Activated T-helper 17 cell treated with anti-CD3 and anti-CD28 coated beads, Interleukin-2, amount 50 U/mL, for 72 hours (primary cell): ENCODE measurements at places on chromosomes 7 and 10.

DNA sequence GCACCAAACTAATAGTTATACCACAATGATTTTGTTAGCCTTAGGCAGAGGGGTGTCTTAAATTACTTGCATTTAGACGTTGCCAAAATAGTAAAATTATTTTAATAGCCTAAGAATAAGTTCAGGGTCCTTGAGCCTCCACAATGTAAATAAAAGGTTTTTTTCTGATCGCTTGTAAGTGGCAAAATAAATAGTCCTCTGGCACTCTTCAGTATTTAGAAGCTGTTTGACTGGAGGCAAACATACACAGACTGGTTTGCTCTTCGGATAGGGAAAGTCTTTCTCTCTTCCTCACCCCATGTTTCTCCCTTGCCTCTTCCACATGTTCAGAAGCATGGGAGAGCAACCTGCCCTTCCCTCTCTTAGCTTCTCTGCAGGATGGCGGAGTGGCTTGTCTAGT, 49.5 kb upstream of the FAM180A start:
- no peak for ATAC-seq

DNA sequence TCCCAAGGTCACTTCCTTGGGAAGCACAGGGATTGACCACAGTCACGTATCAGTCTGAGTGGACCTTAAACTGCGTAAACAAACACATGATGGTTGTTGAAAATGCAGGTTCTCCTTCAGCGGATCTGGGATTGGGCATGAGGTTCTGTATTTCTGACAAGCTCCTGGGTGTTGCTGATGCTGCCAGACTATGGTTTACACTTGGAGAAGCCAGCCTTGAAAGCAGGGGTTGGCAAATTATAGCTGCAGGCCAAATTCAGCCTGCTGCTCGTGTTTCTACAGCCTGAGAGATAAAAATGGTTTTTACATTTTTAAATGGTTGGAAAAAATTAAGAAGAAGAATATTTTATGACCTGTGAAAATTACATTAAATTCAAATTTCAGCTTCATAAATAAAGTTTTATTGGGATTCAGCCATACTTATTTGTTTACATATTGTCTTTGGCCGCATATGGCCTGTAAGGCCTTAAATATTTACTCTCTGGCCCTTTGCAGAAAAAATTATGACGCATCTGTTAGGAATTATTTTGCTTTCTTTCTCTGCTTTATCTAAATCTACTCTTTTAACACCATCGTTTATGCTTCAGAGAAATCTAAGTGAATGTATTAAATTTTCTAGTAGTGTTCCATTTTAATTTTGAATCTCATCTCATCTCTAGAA, 109.6 kb downstream of the SH2D4B start:
- no peak for ATAC-seq

DNA sequence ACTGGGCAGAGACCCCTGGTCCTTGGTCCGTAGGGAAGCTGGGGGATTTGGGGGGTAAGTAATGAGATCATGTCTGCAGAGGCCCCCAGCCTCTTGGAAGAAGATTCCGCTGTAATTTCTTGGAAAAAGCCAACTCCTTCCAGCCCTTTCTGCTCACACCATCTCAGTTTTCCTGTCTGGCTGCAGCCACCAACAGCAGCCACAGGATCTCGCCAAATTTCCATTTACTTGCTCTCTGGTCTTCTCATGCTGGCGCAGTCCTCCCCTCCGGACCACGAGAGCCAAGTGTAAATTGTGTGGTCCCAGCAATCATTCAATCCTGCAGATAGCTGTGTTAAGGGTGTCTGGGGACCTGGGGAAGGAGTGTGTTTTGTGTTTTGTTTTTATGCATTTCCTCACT, 49.6 kb downstream of the ASB13 start:
- ATAC-seq = no peak

DNA sequence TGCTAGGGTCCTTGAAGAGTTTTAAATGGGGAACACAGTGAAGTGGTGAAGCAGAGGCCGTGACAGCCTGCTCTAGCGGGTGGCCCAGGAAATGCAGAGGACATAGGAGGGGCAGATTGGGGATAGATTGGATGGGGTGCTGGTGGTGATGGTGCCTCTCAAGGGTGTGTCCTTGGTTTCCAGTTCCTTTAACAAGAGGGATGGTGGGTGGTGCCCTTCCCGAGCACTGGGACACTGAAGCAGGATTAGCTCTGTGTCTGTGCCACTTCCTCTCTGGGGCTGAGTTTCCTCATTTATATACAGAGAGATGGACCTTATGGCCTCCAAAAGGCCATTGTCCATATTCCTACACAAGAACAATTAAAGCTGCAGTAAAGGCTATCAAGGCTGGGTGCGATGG, 285.5 kb downstream of the TCF7L2 start:
- no peak for ATAC-seq

GRCh38 chr7:95309951-95310350, 14.4 kb downstream of the PON1 start:
- ATAC-seq = no peak

GRCh38 chr10:114073395-114074186, 29.9 kb downstream of the ADRB1 start:
- ATAC-seq = no peak

GRCh38 chr10:282294-283139, 147.3 kb downstream of the ZMYND11 start:
- peak; percentile 50 for ATAC-seq
